ENCODE measurements at places on chromosomes 5 and 9.

- DNase-seq, result no peak
These were observed 118.1 kb downstream of the C9orf152 start for GRCh38 chr9:110089681-110090370.

DNA sequence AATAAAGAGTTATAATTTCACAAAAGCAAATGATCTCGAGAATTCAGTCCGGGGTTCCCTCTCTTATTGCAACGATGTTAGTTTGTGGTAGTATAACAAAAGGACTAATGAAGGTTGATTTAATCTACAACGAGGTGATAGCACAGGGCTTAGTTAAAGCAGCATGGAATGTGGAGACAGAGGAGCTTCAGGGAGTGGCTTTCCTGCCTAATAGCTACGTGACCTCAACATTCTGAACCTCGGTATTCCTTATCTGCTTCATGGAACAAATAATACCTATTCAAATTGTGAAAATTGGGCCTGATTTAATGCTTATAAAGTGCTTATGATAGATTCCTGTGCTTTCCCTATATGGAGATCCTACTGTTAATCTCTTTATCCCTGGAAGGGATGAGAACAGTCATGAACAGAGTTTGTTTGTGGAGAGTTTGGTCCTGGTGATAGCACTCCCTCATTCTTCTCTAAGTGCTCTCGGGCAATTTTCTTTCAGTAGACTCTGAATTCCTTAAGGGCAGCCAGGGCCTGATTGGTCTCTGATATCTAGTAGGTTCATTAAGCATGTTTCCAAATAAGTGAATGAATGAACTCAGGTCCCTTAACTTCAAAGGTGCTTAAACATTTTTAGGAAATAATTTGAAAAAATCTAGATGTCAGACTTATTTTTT is 104.1 kb upstream of the TUT7 start:
- no peak for DNase-seq

- no peak for DNase-seq
These were observed 7.8 kb upstream of the MSANTD3 start for GRCh38 chr9:100419166-100419565.

- peak; percentile 79 for DNase-seq
These were observed 21.8 kb upstream of the NINJ1 start for GRCh38 chr9:93155716-93156474.

- peak; percentile 55 for DNase-seq
These were observed 59.1 kb downstream of the ABCA1 start for GRCh38 chr9:104868687-104869404.

- no peak for DNase-seq
These were observed 227.3 kb upstream of the DAPK1 start for GRCh38 chr9:87270221-87270847.

- no peak for DNase-seq
These were observed 4.0 kb downstream of the ADGRD2 start for GRCh38 chr9:124454296-124454695.

Data from C1 segment of cervical spinal cord (tissue), 14 donors.